Aorta (tissue), 5 donors: ENCODE measurements at places on chromosomes 5 and 9. TPM values are rescaled to one million over a fixed set of nuclear protein-coding genes. Genes with fewer than 3 reads are reported as not detected.

DNA sequence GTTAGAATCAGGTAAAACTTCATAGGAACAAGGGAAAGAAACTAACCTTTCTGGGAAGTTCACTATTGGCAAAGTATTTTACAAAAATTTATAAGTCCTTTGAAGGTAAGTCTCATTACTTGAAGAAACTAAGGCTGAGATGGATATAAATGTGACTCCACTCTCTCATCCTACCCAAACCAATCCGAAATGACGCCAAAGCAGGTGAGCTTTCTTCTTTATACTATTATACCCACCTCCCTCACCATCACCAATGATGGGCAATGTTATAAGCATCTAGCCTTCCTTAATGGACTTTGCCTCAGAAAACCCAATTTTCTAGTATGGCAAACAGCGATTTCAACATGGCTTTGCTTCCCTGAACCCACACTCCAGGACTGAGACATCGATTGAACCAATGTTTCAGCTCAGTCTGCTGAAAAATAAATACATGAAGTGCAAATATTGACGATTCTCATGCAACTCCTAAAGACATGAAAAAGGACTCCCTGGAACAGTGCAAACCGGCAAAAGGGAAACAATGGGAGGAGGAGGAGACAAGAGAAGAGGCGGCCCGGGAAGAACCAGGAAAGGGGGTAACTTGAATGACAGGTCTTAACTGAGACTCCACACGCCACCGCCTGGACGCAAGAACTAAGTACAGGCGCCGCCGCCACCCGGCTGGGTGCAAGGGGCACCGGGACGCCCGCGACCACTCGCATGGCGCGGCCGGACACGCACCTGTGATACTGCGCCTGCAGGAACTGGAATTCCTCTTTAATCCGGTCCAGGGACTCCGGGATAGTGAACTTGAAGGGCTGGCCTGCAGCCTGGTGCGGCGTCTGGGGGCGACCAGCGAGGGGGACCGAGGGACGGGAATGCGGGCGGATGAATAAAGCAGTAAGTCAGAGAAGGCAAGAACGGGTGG, 2.5 kb downstream of the TLE1 start:
- H3K36me3 ChIP-seq = no peaks in the 10 kb centered on the region
- H3K4me1 ChIP-seq = no peaks in the 10 kb centered on the region
- no peaks in the 10 kb centered on the region for H3K27me3 ChIP-seq
- peak overlapping the region; percentile 29 for H3K27ac ChIP-seq
- peak; percentile 85 for DNase-seq

SCGB3A2 gene
- polyA plus RNA-seq = 0.43 TPM

CAMK4 gene
- polyA plus RNA-seq = 0.08 TPM

GRCh38 chr5:87020099-87020934, 247.4 kb upstream of the RASA1 start:
- peaks cover 2% of the 10 kb centered on the region for H3K4me1 ChIP-seq
- peak; percentile 80 for DNase-seq
- no peaks in the 10 kb centered on the region for H3K27me3 ChIP-seq
- H3K27ac ChIP-seq = no peak overlapping the region

OTP gene
- polyA plus RNA-seq = not detected

- H3K36me3 ChIP-seq = no peaks in the 10 kb centered on the region
- DNase-seq = no peak
- no peak overlapping the region for H3K4me3 ChIP-seq
- no peaks in the 10 kb centered on the region for H3K27me3 ChIP-seq
- no peaks in the 10 kb centered on the region for H3K4me1 ChIP-seq
These were observed 66.1 kb downstream of the PTPDC1 start for GRCh38 chr9:94150279-94150828.

DNA sequence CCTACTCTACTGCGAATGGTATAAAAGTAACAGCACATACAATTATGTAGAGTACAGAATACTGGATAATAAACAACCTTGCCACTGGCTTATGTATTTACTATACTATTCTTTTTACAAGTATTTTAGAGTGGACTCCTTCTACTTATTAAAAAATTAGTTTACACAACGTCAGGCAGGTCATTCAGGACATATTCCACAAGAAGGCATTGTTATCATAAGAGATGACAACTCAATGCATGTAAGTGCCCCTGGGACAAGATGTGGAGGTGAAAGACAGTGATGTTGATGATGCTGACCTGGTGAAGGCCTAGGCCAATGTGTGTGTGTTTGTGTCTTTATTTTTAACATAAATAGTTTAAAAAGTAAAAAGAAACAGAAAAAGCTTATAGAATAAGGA, 421.7 kb downstream of the CDH12 start:
- H3K36me3 ChIP-seq = no peaks in the 10 kb centered on the region
- H3K27ac ChIP-seq = no peak overlapping the region
- no peaks in the 10 kb centered on the region for H3K4me1 ChIP-seq
- no peaks in the 10 kb centered on the region for H3K27me3 ChIP-seq
- no peak for DNase-seq

GRCh38 chr5:190366-191035, 794 bp upstream of the LRRC14B start:
- H3K4me3 ChIP-seq = no peak overlapping the region
- H3K4me1 ChIP-seq = no peaks in the 10 kb centered on the region
- H3K36me3 ChIP-seq = no peaks in the 10 kb centered on the region
- no peak overlapping the region for H3K27ac ChIP-seq
- no peaks in the 10 kb centered on the region for H3K27me3 ChIP-seq

GRCh38 chr9:29456940-29457339, 1883.7 kb upstream of the C9orf72 start:
- no peak overlapping the region for H3K27ac ChIP-seq
- H3K27me3 ChIP-seq = no peaks in the 10 kb centered on the region
- DNase-seq = no peak
- no peak overlapping the region for H3K4me3 ChIP-seq

DNA sequence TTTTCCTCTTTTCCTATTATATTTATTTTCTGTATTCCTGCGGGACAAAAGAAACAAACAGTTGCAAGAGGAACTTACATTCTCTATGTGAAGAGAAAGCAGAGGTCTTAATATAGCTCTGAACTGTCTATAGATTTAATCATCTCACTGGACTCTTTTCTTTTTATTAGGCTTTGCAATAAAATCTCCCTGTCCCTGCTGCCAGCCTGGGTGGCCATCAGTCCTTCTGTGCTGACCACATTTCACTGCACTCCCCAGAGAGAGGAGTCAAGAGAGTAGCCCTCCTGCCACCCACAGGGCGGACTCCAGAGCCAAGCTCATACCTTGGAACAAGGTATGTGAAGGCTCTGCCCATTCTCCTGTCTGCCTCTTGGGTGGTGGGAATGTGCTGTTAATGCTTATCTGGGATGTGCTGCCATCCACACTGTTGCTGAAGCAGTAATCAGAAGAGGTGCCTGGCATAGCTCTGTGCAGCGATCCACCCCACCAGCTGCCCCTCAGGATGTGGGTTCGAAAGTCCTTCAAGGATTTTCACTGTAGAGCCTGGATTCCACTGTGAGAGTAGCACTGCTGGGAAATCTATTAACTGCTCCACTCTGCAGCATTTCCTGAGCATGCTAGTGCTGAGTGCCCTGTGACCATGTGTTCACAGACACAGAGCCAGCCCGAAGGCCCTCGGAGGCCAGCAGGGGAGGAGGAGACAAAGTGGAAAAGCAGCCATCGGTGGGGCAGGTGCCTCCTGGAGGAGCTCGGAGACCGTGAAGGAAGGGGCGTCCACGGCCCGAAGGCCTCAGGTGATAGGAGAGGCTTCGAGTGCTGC, 334.6 kb downstream of the MED10 start:
- H3K36me3 ChIP-seq = no peaks in the 10 kb centered on the region
- H3K27ac ChIP-seq = no peak overlapping the region
- H3K4me3 ChIP-seq = no peak overlapping the region
- DNase-seq = no peak
- no peaks in the 10 kb centered on the region for H3K4me1 ChIP-seq

CDKN2A gene
- 6.8 TPM for polyA plus RNA-seq

GRCh38 chr5:95948631-95949030, 13.0 kb downstream of the ELL2 start:
- no peak for DNase-seq
- H3K4me3 ChIP-seq = no peak overlapping the region
- no peaks in the 10 kb centered on the region for H3K27me3 ChIP-seq
- H3K4me1 ChIP-seq = peaks cover 5% of the 10 kb centered on the region
- no peaks in the 10 kb centered on the region for H3K36me3 ChIP-seq

- peak; percentile 72 for DNase-seq
- no peaks in the 10 kb centered on the region for H3K36me3 ChIP-seq
- no peak overlapping the region for H3K4me3 ChIP-seq
- H3K27me3 ChIP-seq = no peaks in the 10 kb centered on the region
These were observed 84.0 kb downstream of the WNK2 start for GRCh38 chr9:93267681-93268505.

ERCC6L2 gene
- polyA plus RNA-seq = 3.0 TPM

- H3K4me3 ChIP-seq = no peak overlapping the region
- no peak overlapping the region for H3K27ac ChIP-seq
- no peaks in the 10 kb centered on the region for H3K4me1 ChIP-seq
- peak; percentile 56 for DNase-seq
These were observed 146.0 kb downstream of the CACNA1B start for GRCh38 chr9:138023394-138024124.

GRCh38 chr5:65043843-65044359, 275.2 kb downstream of the CWC27 start:
- peaks cover 4% of the 10 kb centered on the region for H3K4me1 ChIP-seq
- DNase-seq = no peak
- no peaks in the 10 kb centered on the region for H3K36me3 ChIP-seq
- H3K27me3 ChIP-seq = no peaks in the 10 kb centered on the region
- H3K27ac ChIP-seq = no peak overlapping the region

N4BP3 gene
- polyA plus RNA-seq = 0.03 TPM

- H3K4me1 ChIP-seq = no peaks in the 10 kb centered on the region
- no peaks in the 10 kb centered on the region for H3K36me3 ChIP-seq
These were observed 22.3 kb upstream of the OLFM1 start for GRCh38 chr9:135065151-135065550.

DNA sequence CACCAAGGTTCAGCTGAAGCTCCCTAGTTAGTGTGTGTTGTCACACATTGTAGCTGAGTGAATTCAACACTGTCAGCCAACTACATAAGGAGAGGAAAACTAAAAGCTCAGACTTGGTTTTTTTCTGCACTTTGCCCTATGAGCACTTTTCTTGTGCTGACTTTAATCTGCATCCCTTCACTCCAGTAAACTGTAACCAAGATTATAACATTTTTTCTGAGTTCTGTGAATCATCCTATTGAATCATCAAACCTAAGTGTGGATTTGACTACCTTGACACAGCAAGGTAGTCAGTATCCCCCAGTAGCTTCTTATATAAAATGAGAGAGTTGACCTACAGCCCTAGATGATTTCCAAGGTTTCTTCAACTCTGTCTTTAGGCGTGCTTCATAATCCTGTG, 325.0 kb downstream of the AGTPBP1 start:
- no peaks in the 10 kb centered on the region for H3K36me3 ChIP-seq
- no peak overlapping the region for H3K4me3 ChIP-seq
- no peaks in the 10 kb centered on the region for H3K4me1 ChIP-seq
- H3K27me3 ChIP-seq = no peaks in the 10 kb centered on the region
- H3K27ac ChIP-seq = no peak overlapping the region

DNA sequence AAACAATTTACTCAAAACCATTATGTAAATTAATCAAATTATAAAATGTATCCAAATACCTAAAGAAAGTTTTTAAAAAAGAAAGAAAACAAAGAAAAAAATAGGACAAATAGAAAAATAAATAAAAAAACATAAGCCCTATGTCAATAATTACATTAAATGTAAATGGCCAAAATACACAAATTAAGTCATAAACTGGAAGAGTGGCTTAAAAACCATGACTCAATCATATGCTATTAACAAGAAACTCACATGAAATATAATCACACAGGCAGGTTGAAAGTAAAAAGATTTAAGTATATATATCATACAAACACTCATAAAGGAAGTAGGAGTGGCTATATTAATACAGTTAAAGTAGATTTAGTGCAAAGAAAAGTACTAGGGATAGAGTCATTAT, 95.3 kb downstream of the PRELID2 start:
- no peak overlapping the region for H3K4me3 ChIP-seq
- H3K27me3 ChIP-seq = no peaks in the 10 kb centered on the region
- no peaks in the 10 kb centered on the region for H3K36me3 ChIP-seq
- no peaks in the 10 kb centered on the region for H3K4me1 ChIP-seq
- H3K27ac ChIP-seq = no peak overlapping the region

CKMT2 gene
- 5.4 TPM for polyA plus RNA-seq

PCDHGA7 gene
- not detected for polyA plus RNA-seq

DNA sequence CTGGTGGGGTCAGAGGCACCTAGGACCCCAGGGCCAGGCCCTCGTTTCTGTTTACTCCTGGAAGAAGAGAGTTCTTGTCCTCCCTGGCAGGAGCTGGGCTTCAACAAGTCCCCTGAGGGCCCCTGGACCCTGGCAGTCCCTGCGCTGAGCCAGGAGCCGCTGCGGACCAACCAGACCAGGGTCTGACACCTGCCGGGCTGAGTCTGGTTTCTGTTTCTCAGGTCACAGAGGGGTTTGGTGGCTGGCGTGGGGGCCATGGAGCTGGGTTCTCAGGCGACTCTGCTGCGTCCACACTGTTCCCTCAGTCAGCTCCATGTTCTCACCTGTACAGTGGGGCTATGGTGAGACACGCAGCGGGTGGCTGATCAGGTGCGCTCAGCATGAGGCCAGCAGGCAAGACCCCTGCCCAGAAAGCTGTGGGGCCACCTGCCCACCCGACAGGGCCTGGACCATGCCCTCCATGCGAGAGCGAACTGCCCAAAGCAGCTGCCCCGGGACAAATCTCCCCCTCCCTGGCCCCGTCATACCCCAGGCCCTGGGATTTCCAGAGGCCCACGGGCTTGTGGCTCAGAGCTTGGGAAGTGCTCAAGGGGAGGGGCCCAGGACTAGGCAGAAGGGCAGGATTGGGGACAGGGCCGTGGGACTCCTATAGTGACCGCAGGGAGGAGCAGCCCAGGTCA, 17.9 kb upstream of the NOTCH1 start:
- no peaks in the 10 kb centered on the region for H3K36me3 ChIP-seq
- DNase-seq = no peak
- no peak overlapping the region for H3K4me3 ChIP-seq
- H3K4me1 ChIP-seq = no peaks in the 10 kb centered on the region
- H3K27ac ChIP-seq = no peak overlapping the region

GRCh38 chr9:119221276-119221675, 148.0 kb downstream of the BRINP1 start:
- H3K27ac ChIP-seq = no peak overlapping the region
- no peak overlapping the region for H3K4me3 ChIP-seq
- H3K27me3 ChIP-seq = no peaks in the 10 kb centered on the region
- DNase-seq = no peak
